ENCODE measurements at places on chromosomes 1 and 21.

DNA sequence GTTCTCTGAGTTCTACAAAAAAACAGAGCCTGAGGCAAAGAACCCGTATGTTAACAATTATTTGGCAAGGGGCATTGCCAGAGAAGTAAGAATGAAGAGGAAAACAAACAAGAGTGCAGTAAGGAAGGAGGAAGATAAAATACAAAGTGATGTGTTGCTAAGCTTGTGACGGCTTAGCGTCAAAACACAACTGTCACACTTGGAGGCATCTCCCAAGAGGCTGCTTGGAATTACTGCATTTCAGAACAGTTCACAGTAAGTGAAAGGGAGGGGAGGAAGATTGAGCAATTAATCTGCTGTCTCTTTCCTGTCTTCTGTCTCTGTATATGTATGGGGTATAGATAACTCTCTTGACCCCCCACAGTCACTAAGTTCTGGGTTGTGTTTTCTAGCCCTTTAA, 1017.0 kb upstream of the TMPRSS15 start:
- DNase-seq = no peak

DNA sequence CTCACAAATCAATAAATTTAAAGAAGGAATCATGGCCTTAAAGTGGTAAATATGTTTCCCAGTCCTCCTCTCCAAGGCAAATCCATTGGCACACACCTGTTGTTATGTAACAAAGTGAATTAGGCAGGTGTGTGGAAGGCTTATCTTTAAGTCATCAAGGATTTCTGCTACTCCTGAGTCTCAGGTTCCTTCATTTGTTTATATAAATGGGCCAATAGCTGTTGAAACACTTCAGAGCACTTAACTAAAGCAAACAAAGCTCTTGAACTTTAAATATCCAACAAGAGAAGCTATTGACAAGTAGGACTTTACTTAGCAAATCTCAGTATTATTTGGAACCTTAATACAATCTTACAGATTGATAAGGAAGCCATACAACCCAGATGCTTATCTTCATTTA, 99.3 kb upstream of the ESRRG start:
- no peak for DNase-seq

DNA sequence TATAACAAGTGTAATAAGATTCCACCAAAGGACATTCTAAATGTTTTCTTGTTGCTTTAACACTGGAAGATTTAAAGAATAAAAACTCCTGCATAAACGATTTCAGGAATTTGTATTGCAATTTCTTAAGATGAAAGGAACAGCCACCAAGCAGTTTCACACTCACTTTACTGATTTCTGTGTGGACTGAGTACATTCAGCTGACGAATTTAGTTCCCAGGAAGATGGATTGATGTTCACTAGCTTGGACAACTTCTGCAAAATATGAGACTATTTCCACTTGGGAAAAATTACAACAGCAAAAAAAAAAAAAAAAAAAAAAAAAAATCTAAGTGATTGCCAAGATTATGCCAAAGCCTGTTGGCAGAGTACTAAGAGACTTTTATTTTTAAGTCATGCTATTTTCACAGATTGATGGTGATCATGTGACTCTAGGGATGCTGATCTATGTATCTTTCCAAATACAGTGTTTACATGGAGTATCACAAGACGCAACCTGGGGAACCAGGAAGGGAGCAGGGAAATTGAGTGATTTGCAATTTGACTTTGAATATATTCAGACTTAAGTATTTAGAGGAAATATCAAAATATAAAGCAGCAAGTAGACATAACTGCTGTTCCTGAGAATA, 341.0 kb downstream of the NTNG1 start:
- no peak for DNase-seq

- peak; percentile 30 for DNase-seq
These were observed 53.7 kb downstream of the KCNJ6 start for GRCh38 chr21:37862536-37862935.

DNA sequence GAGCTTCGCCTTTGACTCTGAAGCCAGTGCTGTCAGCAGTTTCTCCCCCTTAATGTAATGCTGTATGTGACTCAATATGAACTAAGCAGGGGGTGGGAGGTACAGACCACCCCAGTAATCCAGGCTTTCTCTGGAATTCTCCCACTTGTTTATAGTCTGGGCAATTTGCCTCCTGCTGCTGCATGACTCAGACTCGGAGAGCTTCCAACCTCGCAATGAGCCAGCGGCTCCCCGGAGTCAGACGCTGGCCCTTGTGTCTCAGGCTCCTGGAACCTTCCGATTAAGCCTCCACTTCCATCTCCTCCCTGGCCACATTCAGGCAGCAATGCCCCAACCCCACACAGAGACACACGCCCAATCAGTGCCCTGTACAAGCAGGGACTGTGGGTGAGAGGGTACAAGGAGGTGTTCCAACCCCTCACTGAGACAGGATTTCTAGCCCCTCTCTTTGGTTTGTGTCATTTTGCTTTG, 471.7 kb upstream of the VAMP3 start:
- DNase-seq = no peak

DNA sequence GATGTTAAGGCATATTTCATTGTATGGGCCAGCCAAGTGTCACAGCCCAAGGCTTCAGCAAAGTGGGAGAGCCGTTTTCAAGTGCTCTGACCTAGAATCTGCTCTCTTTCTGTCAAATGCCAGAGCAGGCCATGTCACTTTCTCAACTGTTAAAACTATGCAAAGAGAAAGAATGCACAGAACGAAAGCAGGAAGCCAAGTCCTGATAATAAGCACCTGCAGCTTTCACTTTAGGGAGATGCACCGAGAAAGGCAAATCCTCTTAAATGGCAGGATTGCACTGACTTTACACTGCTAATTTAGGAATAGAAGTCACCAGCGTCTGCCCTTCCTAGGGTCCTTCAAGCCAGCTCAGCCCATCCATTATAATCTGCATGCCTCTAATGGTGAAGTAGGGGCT, 49.2 kb upstream of the NTPCR start:
- no peak for DNase-seq

DNA sequence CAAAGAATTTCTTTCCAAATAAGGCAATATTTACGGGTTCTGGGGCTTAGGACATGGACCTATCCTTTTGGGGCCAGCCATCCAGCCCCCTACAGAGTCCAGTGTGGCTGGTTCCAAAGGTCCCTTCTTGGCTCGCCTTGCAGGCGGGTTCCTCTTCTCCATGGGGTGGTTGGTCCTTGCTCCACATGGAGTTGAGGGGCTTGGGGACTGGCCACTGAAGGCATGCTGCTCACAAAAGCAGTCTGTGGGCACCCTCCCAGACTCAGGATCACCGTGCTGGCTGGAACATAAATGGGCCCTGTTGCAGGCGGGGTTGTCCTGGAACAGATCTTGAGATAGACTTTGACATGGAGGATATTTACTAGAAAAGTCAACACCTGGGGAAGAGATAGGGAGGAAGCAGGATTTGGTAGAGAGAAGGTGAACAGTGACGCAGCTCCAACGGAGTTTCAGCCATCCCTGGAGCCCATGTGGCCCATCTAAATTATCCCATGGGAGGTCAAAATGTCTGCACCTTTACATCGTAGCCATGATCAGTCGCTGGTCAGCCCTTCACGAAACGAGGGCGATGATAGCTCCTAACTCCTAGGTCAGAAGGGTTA, 39.1 kb upstream of the LRP8 start:
- DNase-seq = no peak

DNA sequence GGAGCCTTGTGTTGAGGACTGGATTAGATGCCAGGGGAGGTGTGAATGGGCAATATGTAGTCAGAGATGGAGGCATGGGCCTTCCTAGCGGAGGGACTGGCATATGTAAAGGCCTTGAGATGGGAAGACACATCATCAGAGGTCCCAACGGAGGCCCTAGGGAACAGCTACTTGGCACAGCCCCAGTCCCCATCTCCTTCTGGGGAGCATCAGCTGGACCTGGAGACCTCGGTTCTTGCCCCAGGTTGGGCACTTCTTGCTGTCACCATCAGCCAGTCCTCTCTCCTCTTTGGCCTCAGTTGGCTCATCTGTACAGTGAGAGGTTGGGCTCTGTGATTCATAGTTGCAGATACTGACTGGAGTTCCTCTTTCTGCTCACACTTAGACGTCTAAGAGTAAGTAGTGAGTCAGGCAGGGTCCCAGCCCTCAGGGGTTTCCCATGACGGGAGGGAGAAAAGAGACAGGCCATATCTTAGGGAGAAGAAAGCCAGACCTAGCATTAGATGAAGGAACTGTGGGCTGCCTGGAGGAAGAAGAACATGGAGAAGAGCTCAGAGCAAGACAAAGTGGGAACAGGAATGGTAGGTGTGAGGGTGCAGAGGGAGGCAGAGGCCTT, 3.4 kb upstream of the MARCKSL1 start:
- no peak for DNase-seq

DNA sequence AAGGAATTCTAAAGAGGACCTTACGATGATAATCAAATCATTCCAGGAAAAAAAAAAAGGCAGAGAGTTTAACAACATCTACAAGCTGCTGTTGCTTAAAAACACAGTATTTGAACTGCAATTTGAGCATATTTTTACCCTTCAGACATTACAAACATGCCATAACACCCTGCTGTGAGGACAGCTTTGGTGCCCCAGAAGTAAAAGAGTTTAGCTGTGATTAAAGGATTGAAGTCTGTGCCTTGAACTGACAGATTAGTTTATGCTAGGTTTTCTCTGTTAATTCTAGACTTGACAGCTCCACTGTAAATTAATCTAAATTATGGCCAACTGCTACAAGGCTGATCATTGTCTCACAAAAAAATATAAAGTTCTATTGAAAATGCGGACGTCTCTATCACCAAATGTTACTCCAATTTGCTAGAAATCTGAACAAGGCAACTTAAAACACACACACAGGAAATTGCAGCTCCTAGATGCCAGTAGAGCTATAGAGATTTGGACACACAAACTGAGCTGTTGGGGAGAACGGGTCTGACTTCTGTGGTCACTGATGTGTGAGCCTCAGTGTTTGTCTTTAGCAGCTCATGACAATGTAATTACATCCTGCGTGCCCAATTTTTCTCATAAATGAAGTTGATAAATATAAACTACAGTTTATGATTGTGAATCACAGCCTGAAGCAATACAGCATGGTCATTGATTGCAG, 217.9 kb downstream of the NTNG1 start:
- DNase-seq = no peak

- DNase-seq = no peak
These were observed 1050.1 kb downstream of the PLA2G4A start for GRCh38 chr1:187878883-187879282.

DNA sequence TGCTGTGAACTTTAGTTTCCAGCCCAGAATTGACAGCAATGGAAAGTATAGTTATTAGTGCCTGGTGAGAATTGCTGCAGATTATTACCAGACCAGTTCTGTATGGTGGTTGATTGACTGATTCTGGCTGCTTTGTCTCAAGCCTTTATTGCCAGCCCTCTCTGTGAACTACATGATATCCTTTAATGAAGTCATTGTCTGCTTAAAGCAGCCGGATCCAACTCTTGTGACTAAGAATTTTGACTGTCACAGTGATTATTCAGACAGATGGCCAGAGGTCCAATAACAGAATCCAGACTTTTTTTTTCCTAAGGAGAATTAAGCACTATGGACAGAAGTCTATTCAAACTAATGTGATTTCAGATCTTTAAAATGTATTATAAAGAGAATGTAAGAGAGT, 1548.6 kb upstream of the B3GALT2 start:
- no peak for DNase-seq

DNA sequence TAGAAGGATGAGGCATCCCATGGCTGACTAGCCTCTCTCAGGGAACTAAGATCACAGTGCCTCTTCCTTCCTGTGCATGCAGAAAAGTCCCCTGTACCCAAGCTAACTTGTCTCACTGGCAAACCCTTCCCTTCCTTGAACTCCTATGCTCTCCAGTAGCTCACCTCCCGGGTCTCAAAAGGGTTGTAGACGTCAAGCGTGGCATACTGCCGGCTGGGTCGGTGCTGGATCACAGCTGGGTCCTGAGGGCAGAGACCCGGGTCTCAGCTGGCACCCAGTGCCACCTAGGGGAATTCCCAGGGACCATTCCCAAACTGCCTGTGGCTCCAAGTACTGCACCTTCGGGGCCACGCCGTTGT, 688 bp downstream of the SCAMP3 start:
- no peak for DNase-seq

DNA sequence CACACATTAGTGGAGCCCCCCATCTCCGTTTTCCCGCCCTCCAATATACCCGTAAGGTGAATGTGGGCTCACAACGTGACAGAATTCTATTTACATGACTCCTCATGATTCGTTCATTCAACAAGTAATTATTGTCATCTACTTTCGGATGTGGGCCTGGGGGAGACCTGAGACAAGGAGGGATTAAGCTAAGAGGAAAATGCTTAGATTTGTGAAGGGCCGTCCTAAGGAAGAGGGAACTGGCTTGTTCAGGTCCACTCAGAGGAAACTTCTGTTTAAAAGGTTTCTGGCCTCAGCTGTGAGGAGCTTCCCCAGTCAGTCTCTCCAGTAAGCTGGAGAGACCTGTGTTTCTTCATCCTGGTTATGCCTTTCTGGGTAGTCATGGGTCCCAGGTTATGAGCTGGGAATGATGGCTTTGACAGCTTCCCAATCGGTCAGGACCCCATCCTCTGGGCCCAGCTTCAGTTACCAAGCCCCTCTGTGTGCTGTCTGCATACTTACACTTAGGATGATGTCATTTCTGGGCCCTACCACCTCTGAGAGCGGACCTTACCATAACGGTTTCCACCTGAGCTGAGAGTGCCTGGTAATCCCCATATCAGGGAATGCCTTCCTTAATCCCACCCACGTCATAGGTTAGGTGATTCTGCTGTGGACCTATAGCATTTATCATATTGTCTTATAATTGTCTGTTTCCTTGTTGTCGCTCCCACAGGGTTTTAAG, 687 bp upstream of the ERI3 start:
- DNase-seq = no peak
